Kidney glomerular epithelial cell (primary cell): ENCODE measurements at places on chromosomes 13 and 19.

GRCh38 chr13:71499235-71499634 lies 367.8 kb downstream of the DACH1 start:
- no peak for DNase-seq

GRCh38 chr13:107712145-107712860 lies 503.0 kb downstream of the LIG4 start:
- no peak for DNase-seq

- DNase-seq, result no peak
Observed at GRCh38 chr13:19586904-19587634, 25.7 kb upstream of the TPTE2 start.

- no peak for DNase-seq
Observed at GRCh38 chr13:104650431-104650830, 1584.2 kb upstream of the SLC10A2 start.

- DNase-seq, result no peak
Observed at GRCh38 chr19:7781157-7781556, 18.1 kb downstream of the CLEC4M start.

GRCh38 chr13:102839462-102839861 lies 6.4 kb upstream of the ERCC5 start:
- DNase-seq, result no peak

DNA sequence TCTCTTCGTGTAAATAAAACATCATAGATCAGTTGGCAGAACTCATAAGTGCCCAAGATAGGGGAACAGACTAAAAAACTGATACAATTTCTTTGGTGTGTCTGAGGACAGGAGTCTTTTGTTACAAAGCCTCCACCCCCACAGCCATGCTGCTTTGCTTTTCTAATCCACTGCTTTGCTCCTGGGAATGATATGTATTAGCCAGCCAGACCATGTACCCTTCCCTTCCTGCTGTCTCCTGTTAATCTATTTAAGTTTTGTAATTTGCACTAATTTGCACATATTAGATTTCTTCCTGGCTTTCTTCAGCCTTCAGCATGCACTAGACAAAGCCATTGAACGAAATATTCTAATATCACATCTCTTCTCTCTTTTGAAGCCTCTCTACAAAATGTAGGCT lies 130.5 kb downstream of the MAB21L1 start:
- DNase-seq, result no peak

DNA sequence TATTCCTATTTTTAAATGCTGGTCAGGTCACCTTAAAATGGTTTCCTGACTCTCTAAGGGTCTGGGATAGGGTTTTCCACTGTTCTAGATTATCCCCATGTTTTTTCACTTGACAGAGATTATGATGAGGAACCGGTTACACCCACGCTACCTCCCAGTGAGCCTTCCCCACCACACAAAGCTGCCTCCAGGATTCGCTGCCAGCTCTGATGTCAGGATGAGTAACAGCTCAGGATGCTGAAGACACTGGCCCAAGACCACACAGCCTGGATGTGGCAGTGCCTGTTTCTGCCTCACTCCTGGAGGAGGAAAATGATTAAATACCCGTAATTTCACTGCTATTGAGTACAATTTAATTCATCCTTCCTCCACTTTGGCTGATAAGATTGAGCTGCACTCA lies 22.9 kb downstream of the ZNF114 start:
- peak; percentile 9 for DNase-seq

DNA sequence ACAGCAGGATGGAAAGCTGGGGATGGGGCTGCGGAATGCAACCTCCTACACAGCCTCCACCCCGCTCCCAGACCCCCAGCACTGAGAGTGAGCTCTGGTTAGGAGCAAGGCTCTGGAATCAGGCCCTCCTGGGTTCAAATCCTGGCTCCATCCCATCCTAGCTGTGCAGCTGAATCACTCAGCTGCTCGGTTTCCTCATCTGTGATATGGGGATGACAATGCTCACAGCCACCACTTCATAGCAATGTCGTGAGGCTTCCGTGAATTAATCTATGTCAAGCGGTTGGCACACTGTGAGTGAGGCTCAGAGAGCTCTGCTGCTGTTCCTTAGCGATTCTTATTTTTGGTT lies 538 bp downstream of the ACP7 start:
- DNase-seq, result no peak

DNA sequence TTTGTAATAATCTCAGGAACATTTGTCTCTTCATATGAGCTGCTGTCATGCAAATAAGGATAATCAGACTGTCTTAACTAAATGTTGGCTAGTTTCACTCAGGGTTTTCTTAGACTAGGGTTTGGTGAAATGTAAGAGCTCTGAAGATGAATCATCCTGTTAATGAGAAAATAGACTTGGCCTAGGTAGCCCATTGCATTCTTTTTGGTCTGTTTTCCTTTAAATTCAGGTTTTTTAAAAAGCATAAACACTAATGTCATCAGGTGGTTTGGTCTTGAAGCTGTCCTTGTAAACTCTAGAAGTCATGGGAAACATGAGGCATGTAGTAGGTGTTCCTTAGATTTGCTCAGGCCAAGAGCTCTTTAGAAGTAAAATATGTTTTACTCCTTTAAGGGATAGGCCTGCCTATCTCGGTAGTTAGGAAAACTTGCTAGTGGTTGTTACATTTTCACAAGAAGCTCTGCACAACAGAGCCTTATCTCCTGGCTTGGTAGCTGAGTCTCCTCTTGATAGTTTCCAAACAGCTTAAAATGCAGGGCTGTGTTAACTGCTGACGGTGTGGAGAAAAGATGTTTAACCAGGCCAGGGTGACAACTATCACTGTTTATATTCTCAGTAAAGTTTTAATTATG lies 62.0 kb upstream of the C1QTNF9B start:
- no peak for DNase-seq

GRCh38 chr13:51444922-51445321 lies 7.9 kb downstream of the INTS6 start:
- no peak for DNase-seq

DNA sequence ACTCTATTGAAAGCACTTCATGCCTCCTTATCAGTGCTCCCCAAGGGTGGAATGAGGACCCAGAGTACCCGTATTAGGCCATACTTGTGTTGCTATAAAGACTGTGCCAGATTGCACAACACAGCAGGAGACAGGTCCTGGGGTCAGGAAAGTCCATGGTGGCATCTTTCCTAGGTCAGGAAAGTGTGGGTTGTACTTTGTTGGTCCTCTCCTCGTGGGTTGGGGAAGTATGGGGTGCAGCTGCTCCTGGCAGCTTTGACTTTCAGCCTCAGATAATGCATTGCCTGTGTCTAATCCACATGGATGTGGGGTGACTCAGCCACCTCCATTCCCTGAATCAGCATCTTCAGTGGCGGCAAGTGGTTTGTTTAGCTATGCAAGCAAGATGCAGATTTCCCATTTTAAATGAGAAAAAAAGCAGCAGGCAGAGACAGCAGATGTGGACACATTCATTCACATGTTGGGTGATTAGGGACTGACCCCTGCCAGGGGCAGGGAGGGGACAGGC lies 8.4 kb upstream of the CYP2B6 start:
- no peak for DNase-seq

GRCh38 chr13:30639671-30640070 lies 22.0 kb downstream of the USPL1 start:
- DNase-seq, result no peak

DNA sequence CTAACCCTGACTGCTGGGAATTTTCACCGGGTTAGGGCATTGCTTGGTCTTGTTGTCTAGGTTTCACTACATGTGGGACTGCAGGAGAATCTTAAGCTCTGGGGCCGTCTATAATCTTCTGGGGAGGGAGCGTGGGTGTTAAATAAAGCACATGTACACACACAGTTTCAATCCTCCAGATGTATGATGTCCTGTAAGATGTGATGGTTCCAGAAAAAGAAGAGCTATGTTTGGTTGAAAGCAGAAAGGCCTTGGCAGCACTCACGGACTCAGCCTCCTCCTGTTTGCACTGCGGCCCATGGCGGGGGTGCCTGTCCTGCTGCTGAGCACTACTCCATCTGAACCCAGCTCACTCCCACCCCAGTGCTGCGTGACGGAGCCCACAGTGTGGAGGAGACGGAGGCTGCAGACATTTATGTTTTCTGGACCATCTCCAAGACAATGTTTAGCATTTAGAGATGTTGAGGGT lies 343.5 kb downstream of the TEX29 start:
- no peak for DNase-seq

DNA sequence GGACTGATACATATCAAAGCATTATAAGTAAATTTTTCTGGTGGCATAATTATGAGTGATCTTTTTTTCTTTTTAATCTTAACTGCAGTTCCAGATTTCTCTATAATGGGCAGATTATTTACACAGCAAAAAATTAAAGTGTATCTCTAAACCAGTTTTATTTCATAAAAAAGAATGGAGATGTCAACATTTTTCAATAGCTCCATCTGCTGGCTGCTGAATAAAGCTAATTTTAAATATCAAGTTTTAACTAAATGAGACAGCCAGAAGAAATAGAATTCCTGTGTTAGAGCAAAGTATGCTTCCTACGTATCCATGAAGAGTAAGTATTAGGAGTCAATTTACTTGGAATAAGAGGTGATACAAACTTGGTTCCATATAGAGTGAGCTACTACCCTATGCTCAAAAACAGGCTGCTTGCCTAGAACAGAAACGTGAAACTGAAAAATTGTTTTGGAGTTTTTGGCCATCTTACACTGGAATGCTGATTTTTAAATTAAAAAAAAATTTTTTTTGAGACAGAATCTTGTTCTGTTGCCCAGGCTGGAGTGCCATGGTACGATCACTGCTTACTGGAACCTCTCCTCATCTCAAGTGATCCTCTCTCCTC lies 5.0 kb upstream of the PDS5B start:
- DNase-seq, result peak; percentile 16

- DNase-seq, result no peak
Observed at GRCh38 chr13:79867254-79867653, 386.3 kb downstream of the NDFIP2 start.

DNA sequence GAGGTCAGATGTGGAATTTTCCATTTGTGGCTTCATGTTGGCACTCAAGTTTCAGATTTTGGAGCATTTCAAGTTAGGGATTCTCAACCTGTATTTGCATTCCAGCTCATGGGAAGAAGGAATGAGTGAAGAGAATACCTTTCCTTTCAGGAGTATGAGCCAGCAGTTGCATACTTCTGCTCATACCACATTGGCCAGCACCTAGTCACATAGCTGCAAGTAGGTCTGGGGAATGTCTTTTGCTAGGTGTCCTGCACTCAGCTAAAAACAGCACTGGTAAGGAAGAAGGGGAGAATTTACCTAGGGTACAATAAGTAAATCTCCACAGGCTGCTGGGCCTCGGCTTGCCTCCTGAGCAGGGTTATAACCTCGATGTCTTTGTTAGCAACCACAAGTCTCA lies 24.6 kb upstream of the ATP8A2 start:
- DNase-seq, result no peak

GRCh38 chr19:41859213-41859617 lies 840 bp upstream of the RPS19 start:
- no peak for DNase-seq

- DNase-seq, result no peak
Observed at GRCh38 chr19:42443944-42444398, 1.2 kb upstream of the CXCL17 start.

- DNase-seq, result peak; percentile 38
Observed at GRCh38 chr19:15584541-15585115, 30.4 kb upstream of the CYP4F8 start.

- DNase-seq, result no peak
Observed at GRCh38 chr19:1169921-1170885, 3.9 kb downstream of the SBNO2 start.

- no peak for DNase-seq
Observed at GRCh38 chr13:86974251-86974994, 696.7 kb upstream of the SLITRK5 start.
